ENCODE measurements at places on chromosomes 5 and 9. TPM values are rescaled to one million over a fixed set of nuclear protein-coding genes. Genes with fewer than 3 reads are reported as not detected.

DNA sequence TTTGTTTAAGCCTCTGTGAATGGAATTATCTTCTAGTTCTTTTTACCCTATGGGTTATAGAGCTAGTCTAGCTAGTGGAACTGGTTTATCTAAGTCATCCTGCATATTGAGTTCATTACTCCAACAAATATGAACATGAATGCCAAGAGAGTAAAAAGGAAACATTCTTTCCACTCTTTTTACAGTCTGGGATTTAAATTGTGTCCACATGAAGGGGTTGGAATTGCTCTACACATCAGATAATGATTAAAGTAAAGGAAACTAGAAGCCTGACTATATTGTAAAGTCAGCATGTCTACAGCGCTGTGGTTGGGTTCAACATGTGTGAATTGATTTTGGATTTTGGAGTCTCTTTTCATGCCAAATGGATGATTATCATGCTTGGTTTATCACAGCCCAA, 173.1 kb downstream of the CCDC171 start:
- no peaks in the 10 kb centered on the region for H3K4me1 ChIP-seq
- no peak overlapping the region for H3K4me3 ChIP-seq
- no peaks in the 10 kb centered on the region for H3K27me3 ChIP-seq

Gene BOD1
- total RNA-seq, result 101 TPM

- H3K4me1 ChIP-seq, result peaks cover 9% of the 10 kb centered on the region
- H3K4me3 ChIP-seq, result peak overlapping the region; percentile 98
- H3K36me3 ChIP-seq, result no peaks in the 10 kb centered on the region
- H3K27me3 ChIP-seq, result no peaks in the 10 kb centered on the region
- peak overlapping the region; percentile 99 for H3K27ac ChIP-seq
- no peak for DNase-seq
Observed at GRCh38 chr9:34179213-34180136, 632 bp downstream of the UBAP1 start.

DNA sequence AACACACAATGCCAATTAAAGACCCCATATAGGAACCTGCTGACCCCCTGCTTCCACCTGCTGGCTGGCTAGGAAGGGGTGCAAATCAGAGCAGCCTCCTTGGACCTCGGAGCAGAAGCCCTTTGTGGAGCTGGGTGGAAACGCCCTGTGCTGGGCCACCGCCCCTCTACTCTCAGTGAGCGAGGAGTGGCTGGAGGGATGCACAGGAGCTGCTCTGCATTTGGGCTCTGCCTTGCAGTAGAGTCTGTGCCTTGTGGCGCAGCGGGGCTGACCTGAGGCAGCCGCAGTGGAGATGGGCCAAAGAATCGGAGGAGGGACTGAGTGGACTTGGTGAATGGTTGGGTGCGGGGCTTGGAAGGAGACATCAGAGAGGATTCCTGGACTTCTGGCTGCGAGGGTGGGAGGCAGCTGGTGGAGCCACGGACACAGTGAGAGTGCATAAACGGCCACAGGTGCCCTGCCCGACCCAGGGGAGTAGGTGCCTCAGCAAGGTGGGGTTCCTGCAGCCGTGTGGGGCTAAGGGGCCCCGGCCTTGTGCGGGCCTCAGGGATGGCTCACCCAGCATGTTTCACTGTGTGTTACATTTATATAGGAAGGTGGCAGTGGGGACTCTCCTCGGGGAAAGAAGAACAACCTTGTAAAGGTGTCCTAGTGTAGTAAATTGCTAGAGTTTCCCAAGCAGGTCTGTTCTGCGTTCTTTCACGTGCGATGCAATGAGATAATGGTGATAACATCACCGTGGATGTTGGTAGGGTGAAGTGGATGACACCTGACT, 14.1 kb upstream of the IRX4 start:
- no peaks in the 10 kb centered on the region for H3K4me1 ChIP-seq
- no peaks in the 10 kb centered on the region for H3K36me3 ChIP-seq
- no peak overlapping the region for H3K4me3 ChIP-seq
- no peak for DNase-seq
- no peaks in the 10 kb centered on the region for H3K27me3 ChIP-seq

Gene DENND4C
- total RNA-seq, result 21.1 TPM

Gene PCDHGA5
- total RNA-seq, result 0.07 TPM

Gene SH3PXD2B
- total RNA-seq, result 5.2 TPM

DNA sequence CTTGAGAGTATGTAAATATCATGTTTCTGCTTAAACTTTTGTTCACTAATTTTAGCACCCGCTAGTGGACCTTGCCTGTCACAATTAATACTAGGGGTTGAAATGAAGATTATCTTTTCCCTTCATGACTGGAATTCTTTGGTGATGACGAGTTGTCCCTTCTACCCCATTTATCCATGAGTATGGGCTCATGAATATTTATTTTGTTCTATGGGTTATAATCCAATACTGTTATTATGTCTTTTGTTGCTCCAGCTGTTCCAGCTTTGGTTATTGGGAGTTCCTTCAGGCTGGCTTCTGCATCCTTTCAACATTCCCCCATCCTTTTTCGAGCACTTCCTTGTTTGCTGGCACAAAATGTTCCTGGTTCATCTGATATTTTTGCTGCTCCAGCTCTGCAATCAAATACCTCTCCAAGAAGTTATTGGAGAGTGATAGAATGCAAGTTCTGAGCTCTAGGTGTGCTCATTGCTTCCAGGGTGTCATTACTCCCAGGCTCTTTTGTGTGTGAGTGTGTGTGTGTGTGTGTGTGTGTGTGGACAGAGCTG, 19.7 kb upstream of the ARHGEF28 start:
- H3K4me1 ChIP-seq, result no peaks in the 10 kb centered on the region
- H3K27ac ChIP-seq, result no peak overlapping the region
- H3K4me3 ChIP-seq, result no peak overlapping the region
- no peak for DNase-seq

Gene SCAMP1
- total RNA-seq, result 23.4 TPM

DNA sequence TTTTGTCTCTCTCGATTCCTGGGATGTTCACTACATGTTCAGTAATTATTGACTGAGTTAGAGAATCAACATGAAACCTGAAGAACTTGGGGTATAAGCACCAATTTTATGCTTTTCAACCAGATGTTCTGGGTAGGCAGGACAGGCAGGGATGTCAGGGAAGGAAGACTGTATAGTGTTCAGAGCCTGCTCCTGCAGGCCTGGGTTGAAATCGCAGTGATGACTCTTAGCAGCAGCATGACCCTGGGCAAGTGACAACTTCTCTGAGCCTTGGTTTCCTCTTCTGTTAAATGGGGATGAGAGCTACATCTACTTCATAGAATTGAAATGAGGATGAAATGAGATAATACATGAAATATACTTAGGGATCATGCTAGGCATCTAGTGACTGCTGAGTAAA, 29.7 kb upstream of the PANK3 start:
- no peaks in the 10 kb centered on the region for H3K4me1 ChIP-seq
- no peak overlapping the region for H3K4me3 ChIP-seq
- no peak for DNase-seq
- H3K27me3 ChIP-seq, result no peaks in the 10 kb centered on the region
- no peaks in the 10 kb centered on the region for H3K36me3 ChIP-seq
- H3K27ac ChIP-seq, result no peak overlapping the region

- no peak overlapping the region for H3K4me3 ChIP-seq
- no peaks in the 10 kb centered on the region for H3K4me1 ChIP-seq
- no peaks in the 10 kb centered on the region for H3K36me3 ChIP-seq
Observed at GRCh38 chr5:169670769-169671525, 33.9 kb downstream of the DOCK2 start.

Gene C7
- 5.7 TPM for total RNA-seq

- no peak overlapping the region for H3K27ac ChIP-seq
- H3K36me3 ChIP-seq, result no peaks in the 10 kb centered on the region
- DNase-seq, result no peak
- H3K4me1 ChIP-seq, result peaks cover 5% of the 10 kb centered on the region
Observed at GRCh38 chr5:36041537-36041845, 25.2 kb downstream of the UGT3A2 start.

GRCh38 chr9:79858508-79858907, 286.7 kb downstream of the TLE4 start:
- no peak overlapping the region for H3K27ac ChIP-seq
- no peaks in the 10 kb centered on the region for H3K36me3 ChIP-seq
- no peak for DNase-seq
- H3K27me3 ChIP-seq, result no peaks in the 10 kb centered on the region

Gene HAVCR1
- total RNA-seq, result not detected

DNA sequence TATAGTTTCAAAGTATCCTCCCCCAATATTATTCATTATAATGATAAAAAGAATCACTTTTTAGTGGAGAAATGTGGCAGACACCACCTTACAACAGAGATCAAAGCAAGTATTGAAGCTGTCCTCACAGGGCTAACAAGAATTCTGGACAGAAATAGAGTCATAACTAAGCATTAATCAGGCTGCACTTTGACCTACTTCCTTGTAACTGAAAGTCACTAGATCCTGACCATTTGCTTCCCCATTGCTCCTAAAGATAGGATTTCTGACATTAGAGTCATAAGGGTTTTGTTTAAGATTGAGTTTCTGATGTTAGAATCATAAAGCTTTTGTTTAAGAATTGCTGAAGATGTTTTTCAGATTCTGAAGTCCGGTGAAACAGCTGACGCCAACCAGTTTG, 159.7 kb downstream of the ATP10B start:
- no peak for DNase-seq
- no peaks in the 10 kb centered on the region for H3K27me3 ChIP-seq
- no peak overlapping the region for H3K4me3 ChIP-seq
- no peaks in the 10 kb centered on the region for H3K4me1 ChIP-seq
- H3K27ac ChIP-seq, result no peak overlapping the region

- H3K27ac ChIP-seq, result no peak overlapping the region
- peaks cover 16% of the 10 kb centered on the region for H3K4me1 ChIP-seq
Observed at GRCh38 chr5:113256671-113257452, 177.9 kb downstream of the TSSK1B start.

All from gastrocnemius medialis (tissue), 4 donors.